ENCODE measurements at places on chromosomes 6 and 20.

DNA sequence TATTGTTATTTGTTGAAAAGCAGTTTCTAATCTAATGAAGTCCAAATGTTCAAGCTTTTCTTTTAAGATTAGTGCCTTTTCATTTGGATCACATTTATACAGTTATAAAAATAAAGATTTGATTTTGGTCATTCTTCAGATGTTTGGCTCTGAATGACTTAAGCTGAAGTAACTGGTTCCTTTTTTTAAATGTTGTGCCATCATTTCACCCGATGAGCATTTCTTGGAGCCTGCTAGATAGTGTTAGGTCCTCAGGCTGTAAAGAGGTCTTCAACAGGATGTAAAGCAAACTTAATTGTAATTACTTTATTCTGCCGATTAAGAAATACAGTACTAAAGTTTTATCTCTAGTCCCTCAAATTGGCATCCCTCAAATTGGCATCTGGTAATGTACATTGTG, 41.2 kb upstream of the ASIP start:
- no peak for DNase-seq

DNA sequence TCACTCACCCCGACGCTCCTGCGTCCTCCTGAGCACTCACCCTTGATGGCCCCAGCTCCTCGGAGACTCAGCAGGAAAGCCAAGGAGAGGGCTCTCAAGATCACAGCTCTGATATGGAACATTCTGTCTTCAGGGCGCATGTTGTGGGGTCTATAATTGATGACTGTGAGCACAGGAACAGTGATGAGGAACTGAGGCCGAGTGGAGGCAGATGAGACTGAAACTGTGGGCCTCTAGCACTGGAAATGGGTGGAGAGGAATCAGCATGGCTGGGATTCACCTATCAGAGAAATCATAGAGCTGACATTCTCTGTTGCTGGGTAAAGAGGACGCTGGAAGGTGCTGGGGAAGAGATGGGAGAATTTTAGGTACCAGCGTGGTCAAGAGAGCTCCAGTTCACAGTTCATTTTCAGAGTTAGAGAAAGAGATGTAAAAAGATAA, at the start of gene HLA-DPA1:
Gene HLA-DPA1 (minus strand): TSS at position 219 of the 441 bp plus-strand sequence.
- peak; percentile 28 for DNase-seq

- DNase-seq: peak; percentile 58
Measured at GRCh38 chr20:32357375-32357868, 709 bp upstream of the ASXL1 start.

DNA sequence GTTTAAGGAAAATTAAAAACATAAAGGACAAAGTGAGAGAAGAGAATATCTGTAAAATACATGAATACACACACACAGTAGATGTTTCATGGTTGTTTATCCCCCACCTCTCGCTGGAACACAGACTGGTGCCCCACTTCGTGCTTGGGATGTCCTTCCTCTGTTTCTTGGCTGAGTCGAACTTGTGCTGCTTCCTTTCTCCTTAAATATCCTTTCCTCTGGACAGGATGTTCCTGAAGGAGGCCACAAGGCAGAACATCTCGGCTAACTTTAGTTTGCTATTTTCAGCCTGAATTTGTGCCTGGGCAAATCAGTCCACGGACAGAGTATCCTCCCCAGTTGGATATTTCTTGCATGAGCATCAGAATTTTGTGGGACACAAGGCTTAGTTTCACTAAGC, 54.7 kb upstream of the ZMYND8 start:
- no peak for DNase-seq

All from fibroblast of the aortic adventitia (primary cell).